Pulmonary artery endothelial cell (primary cell): ENCODE measurements at places on chromosomes 4 and X.

- DNase-seq: no peak
Observed at GRCh38 chrX:72569786-72570185, 2.9 kb downstream of the HDAC8 start.

DNA sequence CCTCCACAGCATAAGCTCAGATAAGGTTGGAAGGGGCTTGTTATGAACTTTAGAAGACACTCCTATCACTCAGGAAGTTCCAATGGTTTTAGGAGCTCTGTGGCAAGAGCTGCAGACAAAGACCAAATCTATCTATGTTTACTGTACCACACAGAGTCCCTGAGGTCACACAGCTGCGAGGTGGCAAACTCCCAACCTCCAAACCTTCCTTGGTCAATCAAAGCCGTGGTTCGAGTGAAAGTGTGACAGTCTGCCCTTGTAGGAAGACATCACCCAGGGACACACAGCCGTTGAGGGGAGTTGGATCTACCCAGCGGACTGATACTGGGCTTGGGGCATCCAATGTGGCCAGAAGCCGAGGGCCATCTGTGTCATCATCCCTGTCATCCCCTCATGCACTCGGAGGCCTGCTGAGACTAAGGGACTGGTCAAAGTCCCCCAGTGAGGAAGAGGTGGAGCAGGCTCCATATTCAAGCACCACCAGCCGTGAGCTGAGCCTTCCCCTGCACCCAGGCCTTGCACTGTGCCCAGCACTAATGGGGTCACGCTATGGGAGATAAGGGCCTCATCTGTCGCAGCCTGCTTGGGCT is 26.8 kb downstream of the MAN2B2 start:
- DNase-seq: no peak

DNA sequence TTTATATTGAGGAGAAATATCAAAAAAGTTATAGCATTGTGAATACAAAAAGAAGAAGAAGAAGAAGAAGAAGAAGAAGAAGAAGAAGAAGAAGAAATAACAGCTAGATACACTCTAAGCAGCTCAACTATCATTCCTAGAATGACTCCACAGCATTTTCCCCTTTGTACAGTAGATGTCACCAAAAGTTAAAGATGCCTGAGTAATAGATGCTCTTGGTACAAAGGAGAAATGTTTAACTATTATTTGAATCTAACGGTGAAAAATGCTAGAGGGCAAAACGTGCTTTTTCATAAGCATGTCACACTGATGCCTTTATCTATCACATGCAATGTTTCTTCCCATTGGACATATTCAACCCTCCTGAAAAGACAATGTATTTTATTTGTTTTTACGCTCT is 178.4 kb upstream of the GPRIN3 start:
- peak; percentile 40 for DNase-seq

DNA sequence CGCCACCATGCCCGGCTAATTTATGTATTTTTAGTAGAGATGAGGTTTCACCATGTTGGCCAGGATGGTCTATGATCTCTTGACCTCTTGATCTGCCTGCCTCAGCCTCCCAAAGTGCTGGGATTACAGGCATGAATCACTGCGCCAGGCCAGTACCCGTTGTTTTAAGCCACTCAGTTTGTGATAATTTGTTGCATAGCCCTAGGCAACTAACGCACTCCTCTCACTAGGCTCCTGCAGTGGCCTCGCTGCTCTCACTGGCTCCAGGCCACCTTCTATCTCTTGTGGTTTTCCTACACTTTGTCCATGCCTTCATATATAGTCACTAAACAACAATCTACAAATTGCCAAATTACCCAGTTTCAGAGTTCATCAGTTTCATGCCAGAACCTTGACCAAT is 58.1 kb downstream of the DCHS2 start:
- DNase-seq: no peak

DNA sequence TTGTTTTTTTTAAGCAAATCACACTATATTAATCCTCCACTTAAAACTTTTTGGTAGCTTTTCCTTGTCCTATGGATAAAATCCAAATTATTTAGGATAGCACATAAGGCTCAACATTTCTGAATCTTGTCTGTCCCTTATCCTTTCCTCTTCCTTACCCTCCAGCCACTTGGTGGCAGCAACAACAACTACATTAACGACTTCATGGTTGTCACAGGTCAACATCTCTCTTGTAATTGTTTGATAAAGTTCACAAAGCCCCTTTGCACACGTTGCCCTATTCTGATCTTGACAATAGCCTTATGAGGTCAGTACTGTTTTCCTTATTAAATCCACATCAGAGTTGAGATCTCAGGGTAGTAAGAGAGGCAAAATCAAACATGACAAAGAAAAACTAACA is 269.0 kb upstream of the PABPC4L start:
- DNase-seq: no peak

DNA sequence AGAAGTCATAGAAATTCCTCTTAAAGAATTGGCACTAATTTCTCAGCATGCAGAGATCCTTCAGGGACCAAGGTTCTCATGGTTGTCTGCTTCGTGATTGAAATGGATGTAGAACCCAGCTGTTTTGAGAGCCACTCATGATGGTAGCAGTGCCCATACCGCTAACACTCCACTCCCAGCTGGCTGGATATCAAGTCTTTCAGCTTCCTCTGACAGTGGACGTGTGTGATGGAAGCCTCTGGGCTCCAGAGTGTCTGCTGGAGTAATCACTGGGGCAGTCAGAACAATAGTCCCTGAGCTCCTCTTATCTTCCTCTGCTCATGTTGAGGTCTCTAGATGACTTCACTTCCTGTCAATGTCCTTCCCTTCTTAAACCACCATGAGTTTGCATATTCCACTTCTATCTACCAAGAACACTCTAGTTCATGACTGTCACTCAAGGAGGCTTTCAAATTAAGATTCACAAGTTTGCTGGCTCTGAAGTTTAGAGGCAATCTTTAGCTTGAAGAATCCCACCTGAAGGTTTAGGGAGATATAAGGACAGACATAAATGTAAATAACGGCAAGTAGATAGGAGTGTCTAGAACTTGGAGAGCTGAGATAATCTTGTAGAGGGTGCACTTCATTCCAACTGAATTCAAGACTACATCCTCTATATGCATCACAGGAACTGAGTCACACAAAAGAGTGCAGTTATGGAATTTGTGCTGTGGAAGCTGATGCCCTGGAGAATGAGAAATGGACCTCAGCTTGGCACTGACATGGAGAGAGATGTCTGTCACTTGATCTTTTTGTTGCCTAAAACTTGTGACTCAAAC is 64.5 kb upstream of the WDR1 start:
- DNase-seq: peak; percentile 48

GRCh38 chr4:153113838-153114105 is 90.5 kb upstream of the TRIM2 start:
- DNase-seq: no peak

DNA sequence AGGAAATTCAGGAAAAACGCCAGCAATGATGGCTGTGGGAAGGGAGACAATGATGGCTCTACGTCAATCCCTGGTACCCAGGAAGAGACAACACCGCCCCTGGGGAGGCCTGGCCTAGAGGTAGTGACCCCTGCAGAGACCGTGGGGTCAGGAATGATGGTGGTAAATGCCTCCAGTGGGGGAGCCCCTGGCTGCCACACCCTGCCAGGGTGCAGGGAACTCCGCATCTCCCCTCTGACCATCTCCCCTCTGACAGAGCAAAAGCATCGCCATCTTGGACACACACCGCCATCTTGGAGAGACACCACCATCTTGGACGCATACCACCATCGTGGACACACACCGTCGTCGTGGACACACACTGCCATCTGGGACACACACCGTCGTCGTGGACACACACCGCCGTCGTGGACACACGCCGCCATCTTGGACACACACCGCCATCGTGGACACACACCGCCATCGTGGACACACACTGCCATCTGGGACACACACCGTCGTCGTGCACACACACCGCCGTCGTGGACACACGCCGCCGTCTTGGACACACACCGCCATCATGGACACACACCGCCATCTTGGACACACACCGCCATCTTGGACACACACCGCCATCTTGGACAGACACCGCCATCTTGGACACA is 9.9 kb downstream of the ASMTL start:
- no peak for DNase-seq

DNA sequence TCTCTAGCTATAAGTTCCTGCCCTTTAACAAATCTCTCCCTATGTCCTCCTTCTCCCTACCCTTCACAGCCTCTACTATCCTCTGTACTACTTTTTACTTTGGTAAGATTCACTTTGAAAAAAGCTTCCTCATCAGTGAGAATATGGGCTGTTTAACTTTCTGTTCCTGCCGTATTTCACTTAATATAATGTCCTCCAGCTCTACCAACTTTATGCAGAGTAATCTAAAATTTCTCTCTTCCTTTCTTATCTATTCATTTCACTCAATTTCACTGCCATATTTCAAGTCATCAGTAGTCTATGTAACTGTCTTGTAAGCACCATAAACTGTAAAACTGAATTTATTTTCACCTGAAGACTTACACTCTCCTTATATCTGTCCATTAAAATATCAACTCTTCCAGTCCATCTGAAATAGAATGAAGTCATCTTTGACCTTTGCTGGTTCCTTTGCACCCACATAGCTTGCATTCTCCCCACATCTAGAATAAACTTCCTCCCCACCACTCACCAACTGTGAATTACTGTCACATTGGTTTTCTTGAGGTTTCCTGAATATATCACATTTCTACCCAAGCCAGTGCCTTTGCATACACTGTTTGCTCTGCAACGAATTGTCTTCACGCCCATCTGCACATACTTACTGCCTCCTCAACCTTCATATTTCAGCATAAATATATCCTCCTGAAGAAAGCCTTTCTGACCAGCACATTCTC is 54.6 kb downstream of the ARAP2 start:
- DNase-seq: no peak

- DNase-seq: no peak
Observed at GRCh38 chr4:4791299-4792111, 68.0 kb upstream of the MSX1 start.

DNA sequence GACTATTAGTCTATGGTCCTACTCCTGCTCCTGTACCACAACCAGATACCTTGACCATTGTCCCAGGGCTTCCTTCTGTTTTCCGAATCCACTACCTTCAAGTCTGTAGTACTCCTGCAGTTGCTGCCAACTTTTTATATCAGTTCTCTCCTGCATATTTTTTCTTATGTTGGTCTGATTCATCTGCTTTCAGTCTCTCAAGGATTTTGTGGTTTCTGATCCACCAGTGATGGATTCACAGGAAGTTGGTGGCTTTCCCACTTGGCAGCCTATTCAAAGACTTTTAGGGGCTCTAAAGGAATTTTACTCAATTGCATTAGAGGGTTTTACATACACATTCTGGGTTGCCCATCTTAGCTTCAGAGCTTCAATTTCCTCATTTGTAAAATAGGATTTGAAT is 23.6 kb downstream of the KIF4A start:
- DNase-seq: no peak

GRCh38 chr4:154620111-154620510 is 7.7 kb upstream of the FGG start:
- DNase-seq: no peak

DNA sequence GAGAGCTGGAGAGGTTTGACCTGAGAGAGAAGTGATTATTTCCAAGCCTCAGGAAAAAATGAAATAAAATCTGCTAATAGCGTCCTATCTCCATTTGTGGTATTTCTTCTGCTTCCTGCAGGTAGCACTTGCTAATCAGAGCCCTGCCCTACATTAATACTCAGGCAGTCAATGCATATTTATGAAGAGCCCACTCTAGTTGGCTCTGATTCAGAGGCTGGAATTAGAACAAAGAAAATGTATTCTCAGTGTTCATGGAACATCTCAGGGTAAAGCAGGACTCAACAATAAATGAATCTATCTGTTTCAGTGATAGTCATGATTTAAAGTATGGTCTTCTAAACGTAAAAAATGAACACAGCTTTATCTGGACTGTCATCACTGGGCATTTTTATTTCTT is 1.4 kb upstream of the ATP8A1 start:
- DNase-seq: no peak

DNA sequence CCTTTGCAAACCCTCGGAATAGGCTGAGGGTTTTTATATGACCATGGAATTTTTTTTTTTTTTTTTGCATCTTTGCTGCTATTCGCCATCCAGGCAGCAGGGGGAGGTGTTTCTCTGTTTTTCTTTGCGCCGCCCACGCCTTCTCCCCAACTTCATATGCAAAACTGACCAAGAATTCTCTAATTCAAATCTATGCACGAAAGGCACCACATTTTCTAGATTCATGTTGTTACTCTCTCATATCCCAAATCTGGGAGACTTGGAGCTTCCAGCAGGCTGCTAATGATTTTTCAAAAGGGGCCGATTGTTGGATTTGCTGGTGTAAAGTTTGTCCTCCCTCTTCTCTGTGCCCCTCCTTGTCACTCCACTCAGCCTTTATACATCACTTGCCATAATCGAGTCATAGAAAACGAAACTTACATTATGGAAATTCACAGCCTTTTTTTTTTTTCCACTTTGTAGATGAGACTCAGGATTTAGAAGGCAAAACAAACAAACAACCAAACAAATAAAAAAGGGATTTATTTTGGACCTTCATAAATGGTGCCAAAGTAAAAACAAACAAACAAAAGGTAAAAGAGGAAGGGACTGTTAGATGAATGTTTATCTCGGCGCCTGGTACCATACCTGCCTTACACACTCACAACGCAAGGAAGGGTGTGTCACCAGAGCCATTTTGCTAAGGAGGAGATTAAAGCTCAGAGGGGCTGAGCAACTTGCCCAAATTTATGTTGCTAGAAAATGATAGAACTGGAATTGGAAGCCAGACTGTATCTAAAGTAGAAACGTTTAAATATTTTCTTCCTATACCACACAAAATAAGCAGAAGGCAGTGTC is 29.3 kb upstream of the BOD1L1 start:
- no peak for DNase-seq

DNA sequence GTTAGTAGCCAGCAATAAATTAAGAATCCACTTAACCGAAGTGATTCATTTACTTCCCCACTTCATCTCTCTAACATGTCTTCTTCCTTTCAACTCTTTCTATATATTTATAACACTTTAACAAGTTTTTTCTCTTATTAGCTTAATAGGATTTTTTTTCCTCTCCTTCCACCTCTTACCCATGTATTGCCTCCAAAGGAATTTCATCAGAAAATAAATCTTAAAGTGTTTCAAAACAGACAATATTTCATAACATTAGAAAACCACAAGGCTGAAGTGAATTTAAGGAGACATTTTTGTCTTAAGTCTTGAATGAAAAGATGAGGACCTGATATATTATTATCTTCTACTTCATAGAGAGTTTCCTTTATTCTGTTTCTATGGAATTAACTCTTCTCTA is 101.5 kb downstream of the PDGFC start:
- no peak for DNase-seq

GRCh38 chrX:114127005-114127404 is 456.9 kb upstream of the HTR2C start:
- no peak for DNase-seq

DNA sequence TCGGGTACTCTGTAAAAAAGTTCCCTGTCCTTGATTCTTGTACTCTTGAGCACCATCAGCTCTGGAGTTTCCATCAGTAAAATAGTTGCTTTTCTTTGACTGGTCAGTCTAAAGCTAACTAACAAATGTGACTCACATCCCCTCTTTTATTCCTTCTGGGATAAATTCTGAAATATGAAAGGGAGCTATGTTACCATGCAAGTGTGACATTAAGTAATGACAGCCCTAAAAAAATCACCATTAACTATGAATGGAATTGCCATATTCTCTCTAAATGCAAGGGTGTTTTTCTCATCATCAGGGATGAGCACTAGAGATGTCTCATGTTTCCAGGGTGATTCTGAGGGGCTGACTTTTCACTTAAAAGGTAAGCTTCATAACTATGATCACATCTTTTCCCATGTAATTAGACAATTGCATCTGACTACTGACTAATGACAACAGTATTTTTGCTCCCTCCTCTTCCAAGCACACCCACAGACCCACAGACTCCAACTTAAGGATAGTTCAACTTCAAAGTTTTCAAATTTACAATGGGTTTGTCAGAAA is 26.9 kb upstream of the RASGEF1B start:
- DNase-seq: no peak

- no peak for DNase-seq
Observed at GRCh38 chr4:32624943-32625603, 1904.9 kb downstream of the PCDH7 start.
